ENCODE measurements at places on chromosomes 4 and X.

- DNase-seq = no peak
These were observed 177.8 kb upstream of the IGFBP7 start for GRCh38 chr4:57287687-57288604.

DNA sequence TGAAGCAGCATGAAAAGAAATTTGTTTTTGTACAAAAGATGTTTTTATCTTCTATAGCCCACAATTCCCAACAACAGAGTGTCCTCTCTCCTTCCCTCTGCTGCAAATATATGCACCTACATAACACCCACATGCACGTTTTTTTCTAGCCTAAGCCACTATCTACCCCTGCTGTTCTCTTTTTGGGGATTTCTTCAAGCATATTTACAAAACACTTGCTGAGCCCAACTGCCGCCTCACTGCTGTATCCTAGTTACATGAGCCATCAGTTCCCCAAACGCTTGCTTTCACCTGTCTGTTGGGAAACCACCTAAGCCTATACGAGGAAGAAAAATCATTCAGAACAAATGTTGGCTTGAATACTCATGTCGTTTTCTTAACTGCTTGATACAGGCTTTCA is 127.2 kb downstream of the CHRNA9 start:
- DNase-seq = no peak

DNA sequence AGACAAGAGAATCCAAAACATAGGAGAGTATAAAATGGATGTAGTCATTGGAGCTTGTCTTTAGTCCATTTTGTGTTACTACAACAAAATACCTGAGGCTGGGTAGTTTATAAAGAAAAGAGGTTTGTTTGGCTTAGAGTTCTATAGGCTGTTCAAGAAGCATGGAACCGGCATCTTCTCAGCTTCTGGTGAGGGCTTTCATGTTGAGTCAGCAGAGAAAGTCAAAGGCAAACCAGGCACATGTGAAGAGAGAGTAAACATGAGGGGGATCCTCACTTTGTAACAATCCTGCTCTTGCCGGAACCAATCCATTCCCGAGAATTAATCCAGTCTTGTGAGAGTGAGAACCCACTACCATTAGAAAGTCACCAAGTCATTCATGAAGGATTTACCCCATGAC is 8.1 kb upstream of the HCCS start:
- DNase-seq = no peak

DNA sequence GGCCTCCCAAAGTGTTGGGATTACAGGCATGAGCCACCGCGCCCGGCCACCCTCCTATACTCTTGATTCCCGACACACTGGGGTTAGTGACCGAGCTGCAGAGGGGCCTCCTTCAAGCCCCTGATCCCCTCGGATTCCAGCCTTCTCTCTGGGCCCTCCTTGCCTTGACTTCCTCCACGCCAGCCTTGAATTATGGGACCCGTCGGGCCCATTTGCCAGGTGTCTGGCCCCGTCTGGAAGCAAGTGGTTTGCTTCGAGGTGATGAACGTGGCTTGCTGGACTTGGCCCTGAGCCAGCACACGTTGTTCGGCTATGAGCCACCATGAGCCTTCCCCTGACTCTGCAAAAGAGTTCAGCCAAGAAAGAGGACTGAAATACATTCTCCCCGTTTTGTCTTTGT is 37.4 kb upstream of the GRPEL1 start:
- DNase-seq = no peak

GRCh38 chr4:82786828-82787227 is 11.8 kb downstream of the SCD5 start:
- DNase-seq = no peak

DNA sequence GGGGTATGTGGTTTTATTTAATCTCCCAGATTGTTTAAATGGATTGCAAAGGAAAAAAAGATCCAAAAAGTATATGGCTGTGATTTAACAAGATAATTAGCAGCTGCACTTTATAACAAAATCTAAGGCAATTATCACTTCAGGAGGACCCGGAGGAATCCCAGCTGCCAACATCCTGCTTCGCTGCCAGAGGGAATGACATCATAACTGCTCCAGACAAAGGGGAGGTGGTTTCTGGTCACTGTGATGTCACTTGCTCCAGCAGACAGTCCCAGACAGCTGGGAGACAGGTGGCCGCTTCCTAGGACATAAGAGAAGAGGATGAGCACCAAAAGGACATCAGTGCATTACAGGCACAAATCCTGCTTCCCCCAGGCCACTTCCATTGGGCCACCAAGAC is 371.0 kb downstream of the BCOR start:
- no peak for DNase-seq

DNA sequence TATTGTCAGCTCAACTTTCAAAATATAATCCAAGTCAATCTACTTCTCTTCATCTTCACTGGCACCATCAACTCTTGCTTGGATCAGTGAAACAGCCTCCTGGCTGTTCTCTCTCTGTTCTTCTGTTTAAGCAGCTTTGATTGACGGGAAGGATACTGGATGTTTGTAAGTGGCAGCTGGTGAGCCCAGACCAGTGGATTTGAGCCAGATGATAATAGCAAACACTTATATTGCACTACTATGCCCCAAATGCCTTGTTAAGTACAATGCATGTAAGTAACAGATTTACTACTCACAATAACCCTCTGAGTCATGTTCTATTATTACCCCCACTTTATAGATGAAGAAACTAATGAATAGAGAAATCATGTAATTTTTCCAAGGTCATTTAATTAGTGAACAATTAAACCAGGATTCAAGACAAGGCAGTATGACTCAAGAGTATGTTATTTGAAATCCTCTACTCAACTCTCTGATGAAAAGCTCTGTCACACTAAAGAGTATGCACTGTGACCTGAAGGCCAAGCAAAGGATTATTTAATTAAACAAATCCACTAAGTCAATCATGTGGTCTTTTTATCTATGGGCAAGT is 44.8 kb downstream of the SPANXN3 start:
- no peak for DNase-seq

DNA sequence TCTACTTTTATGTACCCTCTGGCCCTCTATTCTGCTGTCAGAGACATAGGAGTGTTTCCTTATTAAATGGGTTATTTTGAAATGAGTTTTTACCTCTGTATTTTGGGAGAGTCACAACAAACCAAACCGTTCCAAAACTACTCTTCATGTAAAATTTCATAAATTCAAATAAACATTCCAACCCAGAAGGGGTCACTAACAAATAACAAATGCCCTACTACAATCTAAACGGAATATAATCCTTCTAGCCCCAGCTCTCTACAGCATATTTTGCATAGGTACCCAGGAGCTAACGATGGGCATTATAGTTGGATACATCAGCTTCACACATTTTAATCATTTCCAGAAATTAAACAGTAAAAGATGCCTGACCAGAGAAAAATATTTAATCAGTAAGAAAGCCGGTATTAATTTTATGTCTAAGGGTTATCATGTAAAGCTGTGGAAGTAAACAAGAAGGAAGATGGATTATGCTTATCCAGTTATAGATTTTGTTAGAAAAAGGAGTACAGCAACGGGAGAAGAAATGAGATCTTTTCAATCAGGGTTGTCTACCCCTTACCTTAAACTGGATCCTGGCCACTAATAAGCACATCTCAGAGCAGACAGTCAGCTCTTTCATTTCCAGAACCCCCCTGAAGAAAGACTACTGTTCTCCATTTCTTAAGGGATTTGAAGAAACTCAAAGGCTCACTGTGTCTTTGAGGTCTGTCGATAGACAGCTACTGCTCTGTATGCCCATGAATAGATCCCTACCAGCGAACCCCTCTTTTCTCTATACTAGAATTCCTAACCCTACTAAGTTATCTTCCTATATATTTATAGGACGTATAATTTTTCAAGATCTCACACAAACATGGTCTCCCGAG is 1.2 kb downstream of the UGDH start:
- DNase-seq = no peak

DNA sequence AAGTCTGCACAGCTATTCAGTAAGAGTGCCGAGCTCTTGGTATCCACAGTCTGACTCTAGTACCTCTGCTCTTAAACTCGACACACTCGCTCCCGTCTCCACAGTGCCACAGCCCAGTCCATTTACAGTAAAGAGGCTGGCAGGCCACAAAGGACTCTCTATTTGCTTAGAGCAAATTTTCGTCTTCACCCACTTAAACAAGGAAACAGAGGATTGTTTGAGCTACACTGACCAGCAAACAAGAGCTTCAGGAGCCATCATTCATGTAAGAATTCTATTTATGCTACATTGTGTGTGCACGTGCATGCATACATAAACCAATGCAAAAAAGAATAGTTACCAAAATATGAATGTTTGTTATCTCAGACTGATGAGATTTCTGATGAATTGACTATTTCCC is 290.2 kb downstream of the USP46 start:
- DNase-seq = no peak

- no peak for DNase-seq
These were observed 65.2 kb upstream of the LNX1 start for GRCh38 chr4:53656421-53656981.

DNA sequence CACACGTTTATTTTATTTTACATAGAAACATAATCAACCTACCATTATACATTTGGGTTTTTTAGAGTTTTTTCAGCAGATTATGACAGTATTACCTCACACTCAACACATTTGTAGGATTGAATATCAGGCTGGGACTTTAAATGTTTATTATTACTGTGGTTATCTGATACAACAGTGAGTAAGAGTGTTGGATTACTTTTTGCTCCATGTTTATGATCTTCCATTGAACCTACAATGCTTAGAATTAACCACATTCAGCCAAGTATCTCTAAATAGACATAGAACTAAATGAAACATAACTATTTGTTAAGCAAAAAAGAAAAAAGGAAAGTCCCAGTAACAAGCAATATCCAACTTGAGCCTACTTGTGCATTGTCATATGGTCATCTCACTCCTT is 607.4 kb upstream of the PITX2 start:
- no peak for DNase-seq

DNA sequence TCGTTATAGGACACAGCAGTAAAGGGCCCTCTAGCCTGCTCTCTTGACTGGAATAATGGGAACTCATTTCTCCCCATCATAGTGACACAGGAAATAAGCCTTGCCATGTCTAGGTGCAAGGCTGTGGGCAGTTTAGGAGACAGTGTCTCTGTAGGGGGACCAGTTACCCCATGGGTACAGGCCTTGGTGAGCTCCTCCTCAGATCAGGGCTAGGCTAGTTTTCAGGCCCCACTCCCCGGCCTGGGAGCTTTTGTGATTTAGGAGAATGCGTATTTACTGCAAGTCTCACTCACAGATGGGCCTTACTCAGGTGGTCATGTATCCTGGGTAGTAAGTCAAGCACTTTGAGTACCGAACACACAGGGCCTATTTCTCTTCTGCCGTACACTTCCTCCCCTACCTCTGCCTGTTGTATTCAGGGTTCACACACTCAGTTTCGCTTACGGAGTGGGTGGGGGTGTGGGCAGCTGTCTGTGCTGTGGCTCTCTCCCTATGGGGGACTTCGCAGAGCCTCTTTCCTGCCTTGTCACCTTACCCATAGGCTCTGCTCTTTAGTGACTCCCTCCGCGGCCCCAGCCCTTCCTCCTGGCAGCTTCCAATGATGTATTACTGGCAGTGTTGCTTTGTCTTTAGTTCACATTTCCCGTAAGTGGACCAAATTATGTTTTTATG is 34.2 kb downstream of the FAM193A start:
- DNase-seq = peak; percentile 69

GRCh38 chr4:38009421-38009820 is 49.2 kb downstream of the PTTG2 start:
- no peak for DNase-seq

- no peak for DNase-seq
These were observed 59.3 kb downstream of the PSAPL1 start for GRCh38 chr4:7375427-7375826.

DNA sequence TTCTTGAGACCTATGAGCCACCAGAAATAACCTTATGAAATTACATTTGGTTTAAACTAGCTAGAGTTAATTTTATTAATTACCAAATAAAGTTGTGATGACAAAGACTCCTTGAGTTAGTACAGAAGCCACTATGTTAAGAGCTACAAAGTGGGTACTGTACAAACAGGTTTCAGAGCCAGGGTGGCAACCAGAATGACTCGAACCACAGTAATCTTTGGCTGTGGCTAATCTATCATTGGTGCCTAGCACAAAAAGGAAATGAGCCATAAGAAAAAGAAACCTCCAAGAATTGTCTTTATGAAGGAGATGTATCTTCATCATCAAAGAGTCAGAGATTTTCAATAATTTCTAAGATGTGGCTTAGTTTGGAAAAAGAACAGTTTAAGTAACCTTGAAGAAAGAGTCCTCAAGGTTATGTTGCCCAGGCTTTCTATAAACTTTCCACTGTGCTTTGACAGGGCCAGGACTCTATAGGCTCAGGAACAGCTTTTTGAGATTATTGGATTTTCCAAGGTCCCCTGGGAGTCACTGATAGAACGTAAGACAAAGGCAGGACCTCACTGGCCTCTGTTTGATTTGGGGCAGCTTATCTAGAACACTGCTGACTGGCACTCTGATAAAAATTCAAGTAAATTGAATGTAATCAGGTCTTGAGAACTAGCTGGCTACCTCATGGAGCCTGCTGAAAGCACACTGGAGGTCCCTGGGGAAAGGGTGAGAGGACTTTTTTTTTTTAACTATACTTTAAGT is 777.7 kb downstream of the STIM2 start:
- no peak for DNase-seq

- DNase-seq = peak; percentile 65
These were observed at the start of gene SCARB2 for GRCh38 chr4:76213415-76214176. SCARB2 (minus strand) TSS chr4:76213824; CDS start chr4:76213543, 281 bp downstream.

DNA sequence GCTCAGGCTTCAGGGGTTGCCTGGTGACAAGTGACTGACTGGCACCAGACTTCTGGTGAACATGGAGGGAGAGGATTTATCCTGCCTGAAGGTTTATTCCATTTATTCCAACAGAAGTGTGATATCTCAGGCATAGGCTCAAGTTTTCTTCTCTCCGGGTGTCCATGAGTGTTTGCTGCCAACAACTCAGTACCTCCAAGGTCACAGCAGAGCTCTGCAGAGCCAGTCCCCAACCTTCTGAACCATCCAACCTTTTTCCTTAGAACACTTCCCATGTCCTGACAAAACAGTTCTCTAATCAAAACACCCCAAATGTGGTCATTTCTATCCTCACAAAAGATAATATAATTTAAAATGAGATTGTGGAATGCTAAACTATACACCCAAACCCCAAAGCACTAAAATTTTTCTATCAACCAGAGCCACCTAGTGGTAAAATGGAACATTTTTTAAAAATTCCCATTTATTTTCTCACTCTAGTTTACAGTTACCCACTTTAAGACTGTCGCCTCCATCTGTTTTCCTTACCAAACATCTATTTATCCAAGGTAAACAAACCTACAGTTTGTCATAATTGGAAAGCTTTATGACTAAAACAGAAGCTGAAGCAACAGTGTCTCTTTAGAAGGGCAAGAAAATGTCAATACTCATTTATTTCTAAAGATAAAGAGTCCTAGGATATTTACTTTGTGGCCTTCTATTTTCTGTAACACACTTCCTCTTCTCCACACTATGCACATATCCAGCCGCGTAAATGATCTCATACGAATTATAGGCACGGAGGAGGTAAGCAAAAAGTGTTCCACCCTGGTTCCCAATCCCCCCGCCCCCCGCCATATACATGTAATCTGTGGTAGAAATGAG is 39.5 kb downstream of the TMEM154 start:
- no peak for DNase-seq

- no peak for DNase-seq
These were observed 541.8 kb upstream of the SMIM31 start for GRCh38 chr4:164212134-164212533.

GRCh38 chr4:26899991-26900390 is 39.4 kb downstream of the STIM2 start:
- no peak for DNase-seq

GRCh38 chr4:156321203-156321602 is 367.5 kb upstream of the CTSO start:
- no peak for DNase-seq

- no peak for DNase-seq
These were observed 22.6 kb downstream of the LAMP2 start for GRCh38 chrX:120446498-120446897.

- DNase-seq = no peak
These were observed 345.7 kb upstream of the HS3ST1 start for GRCh38 chr4:11774346-11774745.

Measured in stimulated activated CD4-positive, alpha-beta T cell treated with anti-CD3 and anti-CD28 coated beads, Interleukin-1b, Interleukin-23, amount 100 ng/mL, for 48 hours (primary cell).